NCI-H1048 (cell line): ENCODE measurements at places on chromosomes 5 and 9.

- DNase-seq: no peak
Observed at GRCh38 chr5:147760086-147760875, 22.2 kb downstream of the JAKMIP2 start.

DNA sequence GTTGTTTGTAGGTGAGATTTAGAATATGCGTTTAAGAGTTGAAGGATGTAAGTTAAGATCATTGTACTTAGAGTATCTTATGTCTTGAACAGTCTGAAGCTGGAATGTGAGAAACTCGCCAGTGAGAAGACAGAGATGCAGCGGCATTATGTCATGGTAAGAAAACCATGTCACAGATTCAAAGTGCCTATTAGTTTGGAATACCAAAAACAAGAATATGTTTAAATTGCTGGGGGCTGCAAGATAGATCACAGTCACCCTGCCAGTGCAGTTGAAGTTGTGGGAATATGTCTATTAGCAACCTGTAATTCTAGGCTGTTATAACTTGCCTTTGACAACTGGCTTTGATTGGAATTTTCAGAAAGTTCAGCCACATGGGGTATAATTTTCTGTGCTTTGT is 3.0 kb downstream of the TLE4 start:
- DNase-seq: no peak

GRCh38 chr5:139725073-139725830 is 70.4 kb upstream of the PSD2 start:
- no peak for DNase-seq

- DNase-seq: no peak
Observed at GRCh38 chr5:7425830-7426229, 29.9 kb downstream of the ADCY2 start.

DNA sequence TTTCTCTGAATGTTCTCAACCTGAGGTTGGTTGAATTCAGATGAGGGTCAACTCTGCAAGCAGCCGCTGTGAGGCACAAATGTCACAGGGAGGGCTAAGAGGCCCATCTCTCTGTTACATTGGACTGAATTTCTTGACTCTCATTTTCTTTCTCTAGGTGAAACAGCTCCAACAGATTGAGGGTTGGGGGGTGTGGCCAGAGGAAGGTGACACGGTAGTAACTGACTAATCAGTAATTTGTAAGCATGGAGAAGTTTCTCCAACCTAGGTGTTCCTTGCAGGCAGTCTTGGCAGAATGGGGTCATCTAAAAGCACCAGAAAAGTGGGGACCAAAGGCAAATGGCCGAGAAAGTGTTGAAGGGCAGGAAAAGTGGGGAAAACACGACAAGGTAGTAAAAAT is 16.8 kb downstream of the CCT5 start:
- no peak for DNase-seq

- peak; percentile 60 for DNase-seq
Observed at GRCh38 chr9:130682421-130683121, 11.0 kb upstream of the EXOSC2 start.

GRCh38 chr5:45205403-45205961 is 396.7 kb downstream of the MRPS30 start:
- DNase-seq: peak; percentile 41

- no peak for DNase-seq
Observed at GRCh38 chr9:99184110-99184474, 37.6 kb downstream of the ALG2 start.

DNA sequence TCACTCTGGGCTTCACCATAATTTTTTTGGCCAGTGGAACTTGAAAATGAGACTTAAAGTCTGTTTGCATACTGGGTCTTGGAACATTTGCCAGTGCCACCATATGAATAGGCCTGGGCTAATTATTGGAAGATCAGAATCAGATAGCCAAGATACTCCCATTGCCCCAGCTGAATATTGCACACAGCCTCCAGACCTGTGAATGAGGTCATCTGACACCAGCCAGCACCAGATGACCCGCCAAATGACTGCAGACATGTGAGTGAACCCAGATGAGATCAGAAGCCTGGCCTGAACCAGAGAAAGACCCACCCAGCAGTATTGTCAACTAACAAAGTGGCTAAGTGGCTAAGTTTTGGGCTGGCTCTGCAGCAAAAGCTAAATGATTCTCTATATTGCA is 220.5 kb upstream of the MPDZ start:
- no peak for DNase-seq

DNA sequence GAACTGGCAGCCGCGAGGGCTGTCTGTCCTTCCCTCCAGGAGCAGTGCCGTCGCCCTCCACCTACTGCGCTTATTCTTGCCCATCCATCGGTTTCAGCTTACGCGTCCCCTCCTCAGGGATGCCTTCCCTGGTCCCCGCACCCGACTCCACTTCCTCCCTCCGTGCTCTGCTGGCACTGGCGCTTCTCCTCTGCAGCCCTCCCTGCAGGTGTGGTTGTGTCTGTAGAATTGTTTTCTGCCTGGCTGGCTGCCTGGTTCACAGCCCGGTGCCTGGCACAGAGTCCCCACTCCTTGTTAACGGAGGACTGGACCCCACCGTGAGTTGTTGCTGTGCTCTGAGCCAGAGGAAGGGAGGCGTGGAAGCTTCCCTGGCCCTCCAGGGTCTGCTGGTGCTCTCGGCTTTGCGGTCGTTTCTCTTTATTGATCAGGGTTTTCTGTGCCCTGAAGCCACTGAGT is 5.7 kb downstream of the NTMT1 start:
- DNase-seq: no peak

GRCh38 chr9:90775657-90776056 is 26.0 kb upstream of the SYK start:
- no peak for DNase-seq

DNA sequence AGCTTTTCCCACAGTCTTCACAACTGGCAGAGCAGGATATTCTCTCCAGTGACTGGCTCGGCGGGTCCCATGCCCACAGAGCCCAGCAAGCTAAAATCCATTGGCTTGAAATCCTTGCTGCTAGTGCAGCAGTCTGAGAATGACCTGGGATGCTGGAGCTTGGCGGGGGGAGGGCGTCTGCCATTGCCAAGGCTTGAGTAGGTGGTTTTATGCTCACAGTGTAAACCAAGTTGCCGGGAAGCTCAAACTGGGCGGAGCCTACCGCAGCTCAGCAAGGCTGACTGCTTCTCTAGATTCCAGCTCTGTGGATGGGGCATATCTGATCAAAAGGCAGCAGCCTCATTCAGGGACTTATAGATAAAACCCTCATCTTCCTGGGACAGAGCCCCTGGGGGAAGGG is 194.1 kb downstream of the CCDC171 start:
- no peak for DNase-seq

DNA sequence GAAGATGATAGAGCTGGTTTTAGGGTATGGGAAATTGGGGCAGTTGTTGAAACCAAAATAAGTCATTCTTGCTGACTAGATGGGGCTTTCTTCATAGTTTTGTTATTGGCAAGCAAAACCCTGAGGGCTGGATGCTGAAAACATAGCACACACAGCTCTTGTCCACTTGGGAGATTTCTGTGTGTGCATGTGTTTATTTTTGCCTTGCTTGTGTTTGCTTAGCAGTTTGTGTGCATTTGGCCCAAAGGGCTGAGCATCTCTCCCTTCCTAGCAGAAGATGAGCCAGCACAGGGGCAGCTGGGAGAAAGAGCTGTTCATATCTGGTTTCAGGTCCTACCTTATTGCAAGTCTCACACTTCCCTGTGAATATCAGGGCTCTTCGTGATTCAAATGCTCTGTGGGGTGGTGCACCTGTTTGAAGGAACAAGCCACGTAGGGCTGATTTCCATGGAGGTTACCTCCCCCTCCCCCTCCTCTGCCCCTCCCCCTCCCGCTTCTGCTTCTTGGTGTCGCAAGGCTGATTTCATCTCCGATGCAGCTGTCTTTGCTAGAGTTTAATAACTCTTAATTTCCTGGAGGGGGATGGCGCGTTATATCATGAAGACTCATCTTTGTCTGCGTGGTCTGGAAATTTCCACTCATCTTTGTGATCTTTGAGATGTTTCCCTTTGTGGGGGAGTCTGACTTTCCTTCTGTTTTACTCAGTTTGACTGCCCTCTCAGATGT is 296.5 kb downstream of the ARHGAP26 start:
- no peak for DNase-seq

DNA sequence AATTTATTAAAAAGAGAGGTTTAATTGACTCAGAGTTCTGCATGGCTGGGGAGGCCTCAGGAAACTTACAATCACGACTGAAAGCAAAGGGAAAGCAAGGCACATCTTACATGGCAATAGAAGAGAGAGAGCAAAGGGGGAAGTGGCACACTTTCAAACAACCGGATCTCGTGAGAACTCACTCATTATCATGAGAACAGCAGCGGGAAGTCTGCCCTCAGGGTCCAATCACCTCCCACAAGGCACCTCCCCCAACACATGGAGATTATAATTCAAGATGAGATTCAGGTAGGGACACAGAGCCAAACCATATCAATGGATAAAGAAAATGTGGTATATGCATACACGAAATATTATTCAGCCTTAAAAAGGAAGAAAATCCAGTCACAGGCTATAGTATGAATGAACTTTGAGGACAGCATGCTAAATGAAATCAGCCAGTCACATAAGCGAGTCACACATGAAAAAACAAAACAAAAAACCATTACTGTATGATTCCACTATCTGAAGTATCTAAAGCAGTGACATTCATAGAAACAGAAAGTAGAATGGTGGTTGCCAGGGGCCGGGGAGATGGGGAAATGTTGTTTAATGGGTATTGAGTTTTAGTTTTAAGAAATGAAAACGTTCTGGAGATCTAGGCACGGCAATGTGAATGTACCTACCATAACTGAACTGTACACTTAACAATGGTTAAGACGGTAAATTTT is 83.4 kb upstream of the PCA3 start:
- DNase-seq: no peak

DNA sequence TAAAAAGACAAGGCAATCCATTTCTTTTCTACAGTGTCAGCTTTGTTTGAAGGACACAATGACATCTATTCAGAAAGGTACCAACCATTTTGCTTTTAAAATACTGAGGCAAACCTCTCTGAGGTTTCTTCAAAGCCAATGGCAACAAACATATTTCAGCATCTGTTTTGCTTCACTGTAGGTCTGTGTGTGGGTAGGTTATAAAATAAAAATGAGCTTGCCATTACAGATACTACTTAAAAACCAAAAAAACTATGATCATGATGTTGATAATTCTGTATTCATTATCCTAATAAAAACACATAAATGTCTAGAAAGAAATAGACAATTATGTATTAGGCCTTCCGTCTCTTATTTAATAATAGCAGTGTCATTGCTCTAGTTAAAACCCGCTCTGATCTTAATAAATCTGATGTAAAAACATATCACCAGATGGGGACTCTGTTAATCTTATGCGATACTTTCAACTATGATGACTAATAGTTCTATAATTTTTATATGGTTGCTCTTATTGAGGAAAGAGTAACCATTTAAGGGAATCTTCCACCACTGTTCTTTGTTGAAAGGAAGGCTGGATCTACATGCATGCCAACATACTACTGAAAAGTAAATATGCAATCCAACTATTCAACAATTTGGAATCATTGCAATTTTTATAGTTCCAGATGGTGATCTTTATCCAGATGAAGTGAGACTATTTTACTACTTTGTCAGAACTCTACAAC is 647.2 kb downstream of the PDE4D start:
- DNase-seq: no peak

DNA sequence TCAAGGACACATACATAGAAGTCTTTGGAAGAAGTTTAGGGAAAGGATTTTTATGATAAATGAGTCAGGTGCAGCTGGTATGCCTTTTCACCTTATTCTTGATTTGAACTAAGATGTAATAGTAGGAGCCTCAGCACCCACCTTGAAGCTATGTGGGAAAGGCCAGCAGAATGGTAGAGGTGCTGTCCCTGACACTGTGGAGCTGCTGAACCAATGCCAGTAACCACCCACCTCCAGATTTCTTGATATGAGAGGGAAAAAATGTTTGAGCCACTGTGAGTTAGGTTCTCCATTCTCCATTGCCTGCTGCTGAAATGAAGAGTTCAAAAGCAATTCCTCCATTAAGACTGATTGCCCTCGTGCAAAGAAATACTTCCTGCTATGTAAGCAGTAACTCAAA is 12.2 kb upstream of the HMGCR start:
- no peak for DNase-seq

- DNase-seq: no peak
Observed at GRCh38 chr5:154776167-154776566, 21.0 kb downstream of the LARP1 start.

DNA sequence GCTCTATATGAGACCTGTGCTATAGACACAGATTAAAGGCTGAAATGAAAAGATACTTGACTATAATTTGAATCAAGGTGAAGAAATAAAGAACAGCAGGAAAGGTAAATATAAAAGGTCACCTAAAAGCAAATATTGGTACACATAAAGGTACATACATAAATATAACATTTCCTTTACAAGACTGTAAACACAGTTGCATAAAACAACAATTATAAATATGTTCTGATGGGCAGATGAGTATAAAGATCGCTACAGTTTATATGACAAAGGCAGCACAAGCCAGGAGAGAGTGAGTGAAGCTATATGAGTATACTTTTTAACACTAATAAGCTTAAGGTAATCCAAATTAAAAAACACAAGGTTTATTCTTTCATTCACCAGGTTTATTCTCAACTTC is 114.5 kb downstream of the OXCT1 start:
- DNase-seq: no peak

DNA sequence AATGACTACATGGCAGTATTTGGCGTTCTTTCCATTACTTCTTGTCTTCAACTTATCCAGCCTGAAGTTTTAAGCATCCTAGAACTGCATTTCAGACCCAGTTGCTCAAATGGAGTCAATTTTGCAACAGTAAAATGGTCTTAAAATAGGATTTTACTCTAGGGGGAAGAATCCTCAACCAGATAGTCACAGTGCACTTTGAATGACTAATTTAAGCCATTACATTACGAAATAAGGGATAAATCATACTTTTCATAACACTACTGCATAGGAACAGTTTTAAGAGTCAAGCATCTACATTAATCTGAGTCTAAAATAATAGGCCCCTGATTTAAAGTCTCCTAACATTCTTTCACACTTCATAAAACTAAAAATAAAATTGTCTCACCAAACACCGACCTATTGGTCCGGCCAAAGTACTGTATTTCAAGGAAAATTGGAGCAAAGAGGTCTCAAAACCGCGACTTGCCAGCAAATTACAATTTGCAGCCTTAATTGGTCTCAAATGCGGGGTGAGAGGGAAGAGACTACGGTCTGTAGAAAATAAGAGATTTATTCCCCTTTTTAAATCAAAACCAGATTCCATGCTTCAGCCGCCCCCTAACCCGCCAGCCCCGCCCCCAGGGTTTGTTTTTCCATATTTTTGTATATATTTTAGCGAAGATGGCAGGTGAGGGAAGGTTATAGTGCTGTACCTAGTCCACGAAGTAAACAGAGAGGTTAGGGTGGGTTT is 1.2 kb upstream of the SMARCA2 start:
- DNase-seq: no peak

- DNase-seq: no peak
Observed at GRCh38 chr5:41812156-41812555, 58.1 kb downstream of the OXCT1 start.

- peak; percentile 97 for DNase-seq
Observed at GRCh38 chr9:125241000-125241862, at the start of gene HSPA5. Gene HSPA5, minus strand, starts transcription at chr9:125241343. Its CDS starts 217 bp downstream, at chr9:125241126.
